ENCODE measurements at places on chromosomes 2 and 18.
A peak's percentile ranks its signal among the peaks of the same experiment; 100 is the strongest.

DNA sequence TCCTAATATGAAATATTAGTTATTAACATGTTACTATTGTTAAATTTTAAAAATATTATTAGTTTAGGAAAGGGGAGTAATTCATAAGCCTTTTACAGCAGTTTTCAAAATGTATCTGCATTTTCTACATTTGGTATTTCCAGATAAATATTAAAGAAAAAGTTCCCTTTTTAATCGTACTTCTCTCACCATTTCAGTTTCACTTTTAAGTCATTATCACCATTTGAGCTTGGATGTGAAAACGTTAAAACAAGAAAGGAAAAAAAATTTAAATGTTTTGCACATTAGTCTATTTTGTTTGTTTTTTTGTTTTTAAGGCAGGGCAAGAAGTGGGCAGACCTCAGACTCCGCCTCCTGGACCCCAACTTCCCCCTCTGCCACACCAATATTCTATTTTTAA is 3.3 kb upstream of the SRSF7 start:
- DNase-seq, result no peak

DNA sequence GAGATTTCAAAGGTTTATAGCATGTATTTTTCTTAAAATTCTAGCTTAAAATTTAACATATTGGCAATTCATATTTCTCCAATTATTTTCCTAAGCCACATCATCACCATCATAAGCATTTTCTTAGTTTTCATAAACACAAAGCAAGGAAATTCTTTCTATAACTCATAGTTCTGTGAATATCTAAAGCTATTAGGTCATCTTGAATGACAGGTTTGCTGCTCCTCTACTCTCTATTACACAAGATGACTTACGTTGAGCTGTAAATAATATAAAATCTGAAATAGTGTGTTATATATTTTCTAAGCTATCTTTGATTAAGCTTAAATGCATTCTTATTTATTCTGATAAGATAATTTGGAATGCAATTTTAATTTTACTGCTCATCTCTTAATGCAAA is 984.6 kb upstream of the CNTNAP5 start:
- peak; percentile 25 for DNase-seq

- DNase-seq, result no peak
These were observed 70.0 kb upstream of the TAF1B start for GRCh38 chr2:9772999-9773902.

GRCh38 chr18:14174706-14175085 is 42.5 kb upstream of the ZNF519 start:
- no peak for DNase-seq

DNA sequence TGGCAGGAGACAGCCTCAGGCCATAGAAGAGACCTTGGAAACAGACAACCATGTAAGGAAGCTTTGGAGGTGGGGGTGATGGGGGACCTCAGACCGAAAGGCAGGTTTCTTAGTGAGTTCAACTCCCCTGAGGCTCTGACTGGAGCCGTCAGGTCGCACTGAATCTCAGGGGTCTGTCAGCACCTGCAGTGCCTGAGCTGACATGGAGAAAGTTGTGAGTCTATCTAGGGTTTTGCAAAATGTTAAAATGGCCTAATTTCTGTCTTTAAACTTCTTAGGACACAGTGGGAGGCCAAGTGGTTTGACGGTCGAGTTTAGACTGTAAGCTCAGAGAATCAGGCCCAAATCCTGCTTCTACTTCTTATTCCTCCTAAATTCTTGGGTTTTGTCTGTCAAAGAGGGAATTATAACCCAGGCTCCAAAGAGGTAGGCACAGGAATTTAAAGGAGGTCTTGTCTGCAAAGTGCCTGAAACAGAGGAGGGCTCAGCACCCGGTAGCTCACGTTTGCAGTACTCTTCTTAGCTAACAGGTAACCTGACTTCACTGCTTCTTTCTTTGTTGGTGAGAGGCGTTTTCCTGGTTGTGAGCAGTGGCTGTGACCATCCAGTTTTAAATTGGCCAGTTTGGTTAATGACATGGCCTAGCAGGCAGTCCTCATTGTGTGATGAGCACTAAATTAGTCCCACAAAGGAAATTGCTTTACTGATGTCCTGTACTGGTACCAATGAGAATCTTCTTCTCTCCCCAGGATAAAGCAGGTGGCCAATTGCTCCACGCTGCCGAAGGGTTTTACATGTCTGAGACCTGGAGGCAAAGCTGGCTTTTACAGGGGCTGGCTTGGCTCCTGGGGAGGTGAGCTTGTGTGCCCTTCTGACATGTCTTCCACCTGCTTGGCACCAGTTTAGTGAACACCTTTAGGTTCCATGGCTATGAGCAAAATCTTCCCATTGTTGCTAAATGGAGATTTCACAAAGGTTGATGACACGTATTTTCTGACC is 95.7 kb downstream of the MYCN start:
- no peak for DNase-seq

GRCh38 chr2:160816916-160817499 is 323.4 kb upstream of the RBMS1 start:
- no peak for DNase-seq

GRCh38 chr2:107584577-107584976 is 242.1 kb upstream of the RGPD4 start:
- DNase-seq, result no peak

DNA sequence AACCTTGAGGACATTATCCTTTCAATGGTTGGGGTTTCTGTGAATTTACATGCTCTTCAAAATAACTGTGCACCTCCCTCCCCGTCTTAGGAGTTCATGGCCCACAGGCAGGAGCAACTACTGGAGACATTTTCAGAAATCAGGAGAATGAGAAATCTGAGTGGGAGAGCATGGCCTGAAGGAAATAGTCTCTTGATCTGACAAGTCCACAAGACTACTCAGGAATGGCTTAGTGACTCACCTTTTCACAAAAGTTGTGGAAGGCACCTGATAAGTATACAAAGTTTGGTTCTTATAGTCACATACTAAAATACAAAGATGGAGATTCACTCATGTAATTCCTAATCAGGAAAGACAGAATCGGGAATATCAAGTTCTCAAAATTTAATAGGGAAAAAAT is 83.6 kb upstream of the NCKAP5 start:
- DNase-seq, result no peak

GRCh38 chr2:65541773-65542172 is 109.4 kb upstream of the SPRED2 start:
- DNase-seq, result no peak

DNA sequence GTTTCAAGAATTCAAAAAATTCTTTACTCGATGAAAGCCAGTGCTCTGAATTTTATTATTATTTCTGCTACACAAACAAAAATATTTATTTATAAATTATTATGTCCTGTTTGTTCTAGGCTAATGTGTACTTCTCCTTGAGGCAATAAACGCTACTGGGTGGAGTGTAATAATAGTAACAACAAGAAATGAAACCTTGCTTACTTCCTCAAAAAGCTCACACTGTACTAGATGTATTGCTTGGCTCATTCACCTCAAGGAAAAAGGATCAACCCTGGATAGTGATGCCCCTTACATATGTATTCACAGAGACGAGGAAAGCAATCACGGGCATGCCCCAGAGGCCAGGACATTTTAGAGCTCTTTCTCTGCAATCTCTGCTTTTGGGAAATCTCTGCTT is 685.6 kb upstream of the NXPH2 start:
- DNase-seq, result no peak

DNA sequence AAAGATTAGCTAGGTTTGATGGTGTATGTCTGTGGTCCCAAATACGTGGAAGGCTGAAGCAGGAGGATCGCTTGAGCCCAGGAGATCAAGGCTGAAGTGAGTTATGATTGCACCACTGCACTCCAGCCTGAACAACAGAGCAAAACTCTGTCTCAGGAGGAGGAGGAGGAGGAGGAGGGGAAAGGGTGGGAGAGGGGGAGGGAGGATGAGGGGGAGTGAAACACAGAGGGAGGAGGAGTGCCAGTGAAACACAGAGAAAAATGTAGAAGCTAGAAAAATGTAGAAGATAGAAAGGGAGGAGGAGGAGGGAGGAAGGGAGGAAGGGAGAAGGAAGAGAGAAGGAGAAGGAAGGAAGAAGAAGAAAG is 387.5 kb downstream of the MTX2 start:
- no peak for DNase-seq

- no peak for DNase-seq
These were observed 19.1 kb downstream of the MRPS9 start for GRCh38 chr2:105057005-105057404.

DNA sequence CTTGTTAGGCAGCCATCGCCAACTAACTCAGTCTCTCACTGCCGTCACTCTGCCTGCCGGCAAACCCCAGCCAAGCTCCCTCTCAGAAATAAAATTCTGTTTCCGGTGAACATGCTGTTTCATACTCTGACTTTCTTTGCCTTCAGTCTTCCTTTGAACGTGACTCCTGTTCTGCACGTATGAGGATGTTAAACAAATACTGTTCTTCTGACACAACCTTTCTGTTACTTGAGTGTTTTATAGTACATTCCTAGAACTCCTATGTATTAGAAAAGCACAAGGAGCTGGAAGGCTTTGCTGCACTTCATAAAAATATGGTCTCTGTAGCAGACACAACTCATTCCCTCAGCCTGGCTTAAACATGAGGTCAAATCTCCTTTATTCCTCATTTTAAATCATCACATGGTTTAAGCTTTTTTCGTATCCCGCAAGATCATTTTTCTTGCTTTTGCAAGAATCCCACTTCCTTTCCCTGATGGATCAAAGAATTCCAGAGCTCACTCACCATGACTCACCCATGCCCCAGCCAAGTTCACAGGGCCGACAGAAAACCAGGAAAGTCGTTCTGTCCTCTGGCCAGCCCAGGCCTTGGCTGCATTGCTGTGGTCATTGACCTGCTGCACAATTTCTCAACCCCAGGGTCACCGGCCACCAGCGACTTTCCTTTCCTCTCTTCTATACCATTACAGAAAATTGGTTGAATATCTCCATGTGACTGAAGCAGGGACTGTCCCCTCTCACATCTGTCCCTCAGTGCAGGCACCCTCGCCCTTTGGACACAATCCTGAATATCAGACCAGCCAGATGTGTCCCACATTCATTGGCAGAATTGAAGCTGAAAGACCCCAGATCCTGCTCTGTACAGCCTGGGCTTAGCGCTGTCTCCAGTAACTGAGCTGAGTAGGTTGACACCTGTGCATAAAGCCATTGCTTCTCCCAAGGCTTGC is 183.1 kb upstream of the ARL4C start:
- DNase-seq, result peak; percentile 99

DNA sequence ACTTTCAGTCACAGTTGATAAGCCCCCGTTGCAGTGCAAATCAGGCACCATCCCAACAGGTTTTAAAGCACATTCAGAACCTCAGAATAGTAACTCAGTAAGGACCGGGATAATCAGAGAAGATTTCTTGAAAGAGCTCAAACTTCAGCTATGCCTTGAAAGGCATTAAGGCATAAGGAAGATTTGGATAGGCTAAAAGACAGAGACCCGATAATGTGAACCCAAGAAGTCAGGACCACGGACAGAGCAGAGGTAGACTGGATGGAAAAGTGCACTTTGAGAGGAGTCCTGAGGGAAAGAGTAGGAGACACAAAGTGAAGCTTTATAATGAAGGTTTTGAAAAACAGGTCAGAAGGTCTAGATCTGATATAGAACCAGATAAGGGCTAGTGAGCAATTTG is 36.9 kb upstream of the KLF7 start:
- no peak for DNase-seq

DNA sequence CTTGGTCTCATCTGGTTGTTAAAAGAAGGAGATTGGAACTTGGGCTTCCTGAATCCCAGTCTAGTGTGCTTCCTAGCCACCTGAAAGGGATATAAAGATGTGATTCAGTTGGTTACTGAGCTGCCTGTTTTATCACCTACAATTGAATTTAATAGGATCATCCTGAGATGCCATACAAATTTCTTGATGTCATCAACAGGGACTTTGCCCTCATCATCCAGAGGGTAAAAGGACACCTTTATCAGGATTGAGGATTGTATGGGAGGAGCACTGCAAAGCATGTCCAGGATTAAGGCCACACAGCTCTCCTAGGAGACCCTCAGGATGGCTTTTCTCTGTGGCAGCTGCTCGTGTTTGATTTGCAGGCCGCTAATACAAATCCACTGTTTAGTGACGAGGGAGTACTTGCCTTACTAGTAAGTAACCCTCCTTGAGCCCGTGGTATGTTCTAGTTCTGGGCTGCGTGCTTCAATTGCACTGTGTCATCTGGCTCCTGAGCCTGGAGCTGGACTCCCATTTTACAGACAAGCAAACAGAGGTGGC is 28.6 kb downstream of the SH3RF3 start:
- no peak for DNase-seq

DNA sequence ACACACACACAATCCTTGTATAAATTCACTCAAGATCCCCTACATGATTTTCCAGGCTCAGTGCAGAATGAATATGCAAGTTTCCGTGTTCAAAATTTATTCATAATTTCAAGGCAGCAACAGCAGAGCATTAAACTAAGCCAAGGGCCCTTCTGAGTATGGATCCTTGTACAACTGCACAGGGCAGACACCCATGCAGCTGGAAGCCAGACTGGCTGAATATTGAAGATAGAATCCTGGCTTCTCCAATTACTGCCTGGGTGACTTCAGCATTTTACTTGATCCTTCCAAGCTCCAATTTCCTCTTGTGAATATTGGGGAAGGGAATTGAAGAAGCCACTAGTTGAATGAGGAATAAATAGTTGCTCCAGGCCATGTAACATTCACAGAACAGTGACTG is 267.9 kb upstream of the REG3G start:
- DNase-seq, result no peak

DNA sequence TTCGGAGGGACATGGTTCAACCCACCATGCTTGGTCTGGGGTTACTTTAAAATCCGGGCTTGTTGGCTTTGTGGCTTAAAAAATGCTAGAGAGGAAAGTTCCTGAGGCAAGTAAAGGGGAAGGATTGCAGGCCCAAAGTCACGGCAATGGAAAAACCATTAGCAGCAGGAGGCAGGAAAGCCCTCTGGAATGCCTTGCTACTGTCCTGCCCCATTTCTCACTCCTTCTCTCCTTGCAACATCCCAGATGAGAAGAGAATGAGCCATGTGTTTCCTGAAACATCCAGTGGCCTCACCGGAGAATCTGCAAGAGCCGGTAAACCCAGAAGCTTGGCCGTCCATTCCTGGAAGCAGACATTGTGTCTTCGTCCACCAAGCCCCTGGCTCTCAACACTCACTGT is 97.4 kb upstream of the LCLAT1 start:
- no peak for DNase-seq

- no peak for DNase-seq
These were observed 134.3 kb upstream of the HAAO start for GRCh38 chr2:42926434-42927333.
